Activated CD4-positive, alpha-beta T cell treated with anti-CD3 and anti-CD28 coated beads for 36 hours (primary cell): ENCODE measurements at places on chromosomes 5 and 9.

DNA sequence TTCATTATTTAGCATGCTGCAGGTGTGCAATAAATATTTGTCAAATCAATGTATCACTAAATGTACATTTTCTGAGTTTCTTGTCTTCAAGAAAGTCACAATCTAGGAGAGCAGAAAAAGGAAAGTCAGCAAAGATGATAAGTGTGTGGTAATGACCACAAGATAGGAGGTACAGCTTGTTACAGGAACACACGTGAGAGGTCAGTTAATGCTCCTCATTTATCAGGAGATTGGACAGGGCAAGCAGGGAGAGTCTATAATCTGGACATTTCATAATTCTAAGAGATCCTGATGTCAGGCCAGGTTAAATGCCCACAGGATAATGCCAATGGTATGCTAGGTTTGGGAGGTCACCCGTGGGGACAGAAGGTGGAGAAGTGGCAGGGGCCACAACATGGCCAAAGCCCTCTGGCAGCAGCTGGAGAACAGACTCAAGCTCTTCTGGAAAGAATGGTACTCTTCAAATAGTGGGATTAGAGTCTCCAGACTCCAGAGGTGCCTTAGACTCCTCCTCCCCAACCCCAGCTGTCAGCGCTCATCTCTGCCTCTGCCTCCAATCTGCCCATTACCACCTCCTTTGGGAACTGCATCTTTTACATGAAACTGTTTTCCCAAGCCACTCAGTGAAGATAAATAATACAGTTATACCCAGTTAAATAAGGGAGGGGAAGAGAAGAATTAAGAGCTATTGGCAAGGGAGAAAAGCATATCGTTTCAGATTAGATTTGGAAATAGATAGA lies 114.3 kb downstream of the ASTN2 start:
- no peak for DNase-seq

GRCh38 chr5:88964831-88965230 lies 81.8 kb upstream of the MEF2C start:
- no peak for DNase-seq

DNA sequence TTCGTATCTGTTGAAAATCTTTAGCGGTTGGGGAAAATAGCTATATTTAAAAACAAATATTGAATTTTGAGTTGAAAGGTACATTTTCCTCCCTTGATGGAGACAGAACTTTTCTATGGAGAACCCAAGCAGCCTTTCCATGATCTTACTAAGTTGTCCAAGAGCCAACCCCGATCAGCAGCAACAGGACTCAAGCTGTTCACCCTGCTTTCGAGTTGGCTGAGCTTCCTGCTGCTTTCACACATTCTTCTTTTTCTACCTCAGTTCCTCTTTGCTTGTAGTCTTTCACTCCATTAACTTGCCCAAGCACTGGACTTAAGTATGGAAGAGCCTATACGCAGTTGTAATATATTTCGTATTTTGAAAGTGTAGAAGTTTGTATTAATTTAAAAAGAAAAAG lies 59.4 kb downstream of the IL6ST start:
- DNase-seq: no peak

GRCh38 chr9:134204991-134205578 lies 40.7 kb upstream of the RNU6ATAC start:
- DNase-seq: no peak

- no peak for DNase-seq
Observed at GRCh38 chr9:4661165-4661564, 929 bp upstream of the PLPP6 start.

DNA sequence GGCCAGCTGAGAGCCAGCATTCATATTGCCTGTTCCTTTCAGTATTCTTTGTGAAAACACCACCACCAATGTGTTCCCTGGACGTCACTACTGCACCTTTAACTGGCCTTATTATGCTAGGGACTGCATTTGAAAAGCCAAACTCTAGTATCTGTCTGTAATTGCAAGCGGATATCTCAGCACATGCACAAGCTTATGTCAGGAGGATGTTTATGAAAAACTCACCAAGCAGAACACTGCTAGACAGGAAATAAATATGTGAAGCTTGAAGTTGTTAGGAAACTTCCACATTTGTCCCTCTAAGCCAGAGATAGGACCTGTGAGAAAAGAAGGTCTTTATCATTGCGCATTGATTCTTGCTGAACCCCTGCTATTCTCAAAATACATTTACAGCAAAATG lies 135.4 kb upstream of the CCDC152 start:
- no peak for DNase-seq
